ENCODE measurements at places on chromosomes 12 and 14.

- DNase-seq: no peak
These were observed 42.1 kb downstream of the SLCO1B3 start for GRCh38 chr12:20852649-20853048.

- DNase-seq: peak; percentile 88
These were observed 5.5 kb downstream of the TMEM52B start for GRCh38 chr12:10184261-10184843.

GRCh38 chr12:130838284-130838950 is 633 bp downstream of the STX2 start:
- no peak for DNase-seq

- no peak for DNase-seq
These were observed 154.4 kb downstream of the LRIG3 start for GRCh38 chr12:58765653-58766512.

- no peak for DNase-seq
These were observed 14.0 kb upstream of the NDUFA12 start for GRCh38 chr12:95017482-95017881.
